Kidney epithelial cell (primary cell): ENCODE measurements at places on chromosomes 2 and 18. TPM values are rescaled to one million over a fixed set of nuclear protein-coding genes. Genes with fewer than 3 reads are reported as not detected.
A peak's percentile ranks its signal among the peaks of the same experiment; 100 is the strongest.

GRCh38 chr18:23135550-23136325 is 453 bp downstream of the CABLES1 start:
- DNase-seq, result no peak

GRCh38 chr18:74376523-74376922 is 60.9 kb downstream of the C18orf63 start:
- no peak for DNase-seq

DNA sequence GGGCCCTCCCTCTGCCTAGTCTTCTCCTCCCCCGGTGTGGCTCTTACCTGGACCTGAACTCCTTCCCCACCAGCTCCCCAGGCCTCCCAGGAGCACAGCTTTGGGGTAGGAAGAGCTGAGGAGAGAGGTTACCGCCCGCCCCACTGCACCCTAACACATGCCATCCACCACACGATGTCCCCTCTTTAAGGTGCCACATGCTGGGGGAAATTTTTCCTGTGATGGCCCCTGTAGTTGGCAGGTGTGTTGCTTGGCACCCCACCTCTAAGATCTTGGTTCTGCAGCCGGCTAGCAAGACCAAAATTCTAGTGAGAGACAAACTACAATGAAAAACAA is 6.9 kb upstream of the TEX261 start:
- DNase-seq, result no peak

GRCh38 chr2:72543497-72544216 is 282.2 kb downstream of the EXOC6B start:
- no peak for DNase-seq

DNA sequence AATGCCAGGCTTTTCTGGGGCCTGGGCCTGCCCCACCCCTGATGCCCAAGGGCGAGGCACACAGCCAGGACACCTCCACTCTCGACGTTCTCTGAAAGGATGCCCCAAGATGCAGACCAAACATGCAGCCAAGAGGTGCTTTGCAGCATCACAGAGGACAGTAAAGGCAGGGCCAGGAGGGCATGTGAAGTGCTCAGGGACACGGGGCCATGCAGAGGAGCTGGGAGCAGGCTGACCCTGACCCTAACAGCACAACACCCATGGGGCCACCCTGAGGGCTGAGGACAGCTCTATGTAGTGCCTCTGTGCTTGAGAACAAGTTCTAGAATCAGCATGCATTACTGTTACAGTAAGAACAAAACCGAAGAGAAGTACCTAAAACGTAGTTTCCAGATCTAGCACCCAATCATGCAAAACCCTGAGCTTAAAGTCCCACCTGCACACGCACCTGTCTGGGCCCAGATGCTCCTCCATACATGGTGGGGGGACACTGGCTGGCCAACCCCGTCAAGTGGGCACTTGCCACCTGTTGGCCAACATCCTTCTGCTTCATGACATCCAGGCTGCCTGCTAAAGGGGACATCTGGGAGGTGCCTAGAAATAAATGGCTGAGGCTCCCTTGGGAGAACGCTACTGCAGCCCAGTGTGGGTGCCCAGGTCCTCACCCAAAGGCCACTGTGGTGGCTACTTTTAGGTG is 15.4 kb downstream of the HS6ST1 start:
- DNase-seq, result no peak

The PPP1R1C gene
- 2.1 and 4.9 TPM in 2 replicates for total RNA-seq

- DNase-seq, result no peak
These were observed 152.9 kb downstream of the FAM124B start for GRCh38 chr2:224248944-224249371.

DNA sequence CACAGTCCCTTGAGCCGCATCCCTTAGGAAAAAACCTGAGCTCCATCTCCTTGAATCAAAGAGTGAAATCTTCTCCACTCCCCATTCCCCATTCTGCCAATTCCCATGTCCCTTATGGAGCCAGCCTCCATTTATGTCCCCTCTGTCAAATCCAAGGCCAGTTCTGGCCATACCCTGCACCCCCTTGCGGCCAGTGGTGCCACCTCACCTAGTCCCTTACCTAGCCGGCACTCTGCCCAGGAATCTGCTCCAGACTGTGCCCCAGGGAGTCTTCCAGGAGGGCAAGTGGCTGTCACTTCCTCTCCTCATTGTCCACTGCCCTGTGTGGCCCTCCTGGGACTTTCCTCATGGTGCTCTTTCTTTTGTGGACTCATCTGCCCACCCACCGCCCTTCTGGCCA is 195.4 kb upstream of the RMP24 start:
- no peak for DNase-seq

DNA sequence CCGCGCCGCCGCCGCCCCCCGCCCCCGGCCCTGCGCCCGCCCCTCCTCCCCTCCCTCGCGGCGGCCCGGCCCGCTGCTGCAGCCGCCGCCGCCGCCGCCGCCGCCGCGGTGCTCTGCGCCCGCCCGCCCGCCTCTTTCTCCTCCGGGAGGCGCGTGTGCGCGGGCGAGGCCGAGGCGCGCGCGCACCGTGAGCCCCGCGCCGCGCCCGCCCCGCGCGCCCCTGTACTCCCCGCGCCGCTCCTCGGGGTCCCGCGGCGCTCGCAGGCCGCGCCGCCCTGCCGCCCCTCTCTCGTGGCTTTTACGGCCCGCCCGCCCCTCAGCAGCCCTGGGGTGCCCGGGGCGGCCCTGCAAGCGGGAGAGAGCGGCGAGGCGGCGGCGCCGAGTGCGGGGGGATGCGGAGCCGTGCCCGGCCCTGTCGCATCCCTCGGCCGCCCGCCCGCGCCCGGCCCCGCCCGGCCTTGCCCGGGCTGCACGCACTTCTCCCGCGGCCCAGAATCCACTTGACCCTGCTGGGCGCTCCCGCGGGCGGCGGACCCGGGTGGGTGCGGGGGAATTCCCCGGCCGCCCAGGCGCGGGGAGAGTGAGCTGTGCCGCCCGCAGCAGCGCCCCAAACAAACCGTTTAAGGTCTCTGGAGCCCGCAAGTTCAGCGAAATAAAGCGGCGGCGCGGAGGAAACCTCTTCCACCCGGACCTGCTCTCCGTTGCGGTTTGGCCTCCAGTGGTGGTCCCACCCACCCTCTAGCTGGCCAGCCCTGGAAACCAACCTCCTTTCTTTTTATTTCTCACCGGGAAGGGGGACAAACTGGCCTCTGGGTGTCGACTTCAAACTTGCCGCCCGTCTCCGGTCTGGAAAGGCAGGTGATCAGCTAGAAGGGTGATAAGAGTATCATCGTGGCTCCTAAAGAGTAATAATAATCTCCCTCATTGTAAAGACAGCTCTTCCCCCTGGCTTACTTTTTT is 37.4 kb downstream of the AFF3 start:
- DNase-seq, result no peak

DNA sequence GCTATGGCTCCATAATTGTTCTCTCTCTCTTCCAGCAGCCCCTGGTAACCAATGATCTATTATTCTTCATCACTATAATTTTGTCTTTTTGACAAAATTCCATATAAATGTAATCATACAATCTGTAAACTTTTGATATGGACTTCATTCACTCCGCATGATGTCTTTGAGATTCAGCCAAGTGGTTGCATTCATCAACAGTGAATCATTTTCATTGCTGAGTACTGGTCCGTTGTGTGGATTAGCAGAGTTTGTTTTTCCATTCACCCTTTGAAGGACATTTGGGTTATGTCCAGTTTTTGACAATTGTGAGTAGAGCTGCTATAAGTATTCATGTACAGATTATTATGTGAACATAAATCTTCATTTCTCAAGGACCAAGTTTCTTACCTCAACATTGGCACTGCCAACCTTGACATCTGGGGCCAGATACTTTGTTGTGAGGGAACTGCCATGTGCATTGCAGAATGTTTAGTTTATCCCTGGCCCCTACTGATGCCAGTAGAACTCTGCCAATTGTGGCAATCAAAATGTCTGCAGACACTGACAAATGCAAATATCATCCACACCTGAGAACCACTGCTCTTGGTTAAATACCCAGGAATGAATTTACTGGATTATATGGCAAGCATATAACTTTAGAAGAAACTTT is 48.4 kb upstream of the BCL2L11 start:
- DNase-seq, result peak; percentile 74

DNA sequence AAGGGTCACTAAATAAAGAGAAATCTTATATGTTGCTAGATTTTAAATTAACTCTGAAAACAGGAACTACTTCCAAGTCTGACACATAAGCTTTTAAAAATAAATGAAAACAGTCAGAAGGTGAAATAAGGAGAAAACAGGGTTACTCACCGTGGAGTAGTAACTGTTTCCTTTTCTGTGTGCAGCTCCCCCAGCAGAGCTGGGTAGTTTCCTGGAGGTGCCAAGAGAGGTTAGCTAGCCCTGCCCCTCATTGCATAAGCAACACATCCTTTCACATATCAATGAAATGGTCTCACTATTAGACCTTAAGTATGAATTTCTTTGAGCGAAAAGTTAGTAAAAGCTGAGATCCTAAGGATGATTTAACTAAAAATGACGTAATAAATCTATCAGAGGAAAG is 54.0 kb upstream of the GPR75 start:
- DNase-seq, result peak; percentile 25

The GALNT3 gene
- total RNA-seq, result 19.6 and 22.9 TPM in 2 replicates

The CNDP1 gene
- not detected in 2 replicates for total RNA-seq

- no peak for DNase-seq
These were observed at the start of gene GAREM2 for GRCh38 chr2:26172871-26173775. TSS of gene GAREM2 (plus strand) at chr2:26173088. CDS start at chr2:26173221, 133 bp downstream.

The CDC42EP3 gene
- 68.7 and 76.3 TPM in 2 replicates for total RNA-seq

DNA sequence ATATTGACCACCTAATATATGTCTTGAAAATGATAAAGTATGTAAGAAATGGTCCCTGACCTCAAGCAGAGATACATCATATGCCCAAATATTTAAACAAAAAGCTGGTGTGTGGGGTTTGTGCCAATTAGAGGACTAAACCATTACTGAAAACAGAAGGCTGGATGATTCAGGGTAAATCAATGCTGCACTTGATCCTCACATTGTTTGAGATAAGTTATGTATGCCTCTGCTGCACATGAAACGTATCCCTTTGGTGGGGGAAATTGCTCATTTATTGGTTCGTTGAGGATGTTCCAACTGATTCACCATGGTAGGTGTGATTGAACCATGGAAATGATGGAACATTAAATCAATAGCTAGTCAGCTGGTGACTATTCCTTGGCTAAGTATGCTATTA is 24.7 kb upstream of the DARS1 start:
- DNase-seq, result no peak
